ENCODE measurements at places on chromosomes 5 and 9.

GRCh38 chr5:6686915-6687409 is 26.3 kb upstream of the TENT4A start:
- no peak for DNase-seq

- DNase-seq: no peak
Measured at GRCh38 chr5:29230591-29230990, 1962.9 kb upstream of the CDH6 start.

- no peak for DNase-seq
Measured at GRCh38 chr5:160312960-160313727, 780 bp upstream of the CCNJL start.

- DNase-seq: no peak
Measured at GRCh38 chr9:78958892-78959291, 612.9 kb upstream of the TLE4 start.

GRCh38 chr5:80854583-80854982 is 105.6 kb upstream of the RASGRF2 start:
- DNase-seq: no peak

DNA sequence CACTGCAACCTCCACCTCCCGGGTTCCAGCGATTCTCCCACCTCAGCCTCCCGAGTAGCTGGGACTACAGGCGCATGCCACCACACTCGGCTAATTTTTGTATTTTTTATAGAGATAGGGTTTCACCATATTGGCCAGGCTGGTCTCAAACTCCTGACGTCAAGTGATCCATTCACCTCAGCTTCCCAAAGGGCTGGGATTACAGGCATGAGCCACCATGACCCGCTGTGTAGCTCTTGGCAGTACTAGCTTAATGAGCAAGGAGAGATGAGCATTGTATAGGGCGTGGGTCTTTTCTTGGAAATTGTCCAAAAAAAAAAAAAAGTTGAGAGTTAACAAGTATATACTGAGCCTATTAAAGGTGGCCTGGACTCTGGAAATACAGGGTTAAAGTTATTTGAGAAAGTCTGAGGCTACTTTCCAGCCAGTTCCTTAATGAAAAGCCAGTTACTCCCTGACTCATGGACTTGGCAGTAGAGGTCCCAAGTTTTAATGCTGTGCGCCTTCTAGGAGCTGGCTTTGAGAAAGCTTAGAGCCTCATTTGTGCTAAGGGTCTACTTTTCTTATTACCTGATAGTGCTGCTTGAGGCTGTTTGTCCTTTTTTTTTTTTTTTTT is 4.2 kb upstream of the FGF18 start:
- DNase-seq: no peak

Measured in activated naive CD4-positive, alpha-beta T cell treated with Interleukin-2 at 50 U/mL for 16 hours (primary cell).